Stimulated activated CD4-positive, alpha-beta T cell treated with anti-CD3 and anti-CD28 coated beads, Interleukin-1b, Interleukin-23, amount 100 ng/mL, for 1 hour (primary cell): ENCODE measurements at places on chromosomes 6 and 20.

GRCh38 chr6:89436226-89436625, 3.3 kb downstream of the ANKRD6 start:
- DNase-seq, result no peak

GRCh38 chr6:85404564-85405174, 45.2 kb upstream of the NT5E start:
- DNase-seq, result no peak

DNA sequence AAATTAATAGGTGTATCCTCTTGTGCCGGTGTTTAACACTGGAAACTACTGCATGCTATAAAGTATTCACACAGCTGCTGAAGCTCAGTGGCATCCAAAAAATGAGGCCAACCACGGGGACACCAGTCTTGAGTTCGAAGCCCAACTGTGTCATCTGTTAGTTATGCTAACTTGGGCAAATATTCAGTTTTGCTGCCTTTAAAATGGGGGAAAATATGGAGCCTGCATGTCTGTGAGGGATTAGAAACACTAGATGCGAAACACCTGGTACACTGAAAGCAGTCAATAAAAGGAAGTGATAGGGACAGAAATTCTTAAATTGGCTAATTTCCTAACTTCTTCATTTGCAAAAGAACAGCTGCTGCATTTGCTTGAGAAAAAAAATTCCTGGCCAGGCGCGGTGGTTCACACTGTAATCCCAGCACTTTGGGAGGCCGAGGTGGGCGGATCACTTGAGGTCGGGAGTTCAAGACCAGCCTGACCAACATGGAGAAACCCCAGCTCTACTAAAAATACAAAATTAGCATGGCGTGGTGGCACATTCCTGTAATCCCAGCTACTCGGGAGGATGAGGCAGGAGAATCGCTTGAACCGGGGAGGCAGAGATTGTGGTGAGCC, 36.6 kb upstream of the MLIP start:
- DNase-seq, result no peak

GRCh38 chr6:36248980-36249379, 20.9 kb upstream of the PNPLA1 start:
- no peak for DNase-seq

DNA sequence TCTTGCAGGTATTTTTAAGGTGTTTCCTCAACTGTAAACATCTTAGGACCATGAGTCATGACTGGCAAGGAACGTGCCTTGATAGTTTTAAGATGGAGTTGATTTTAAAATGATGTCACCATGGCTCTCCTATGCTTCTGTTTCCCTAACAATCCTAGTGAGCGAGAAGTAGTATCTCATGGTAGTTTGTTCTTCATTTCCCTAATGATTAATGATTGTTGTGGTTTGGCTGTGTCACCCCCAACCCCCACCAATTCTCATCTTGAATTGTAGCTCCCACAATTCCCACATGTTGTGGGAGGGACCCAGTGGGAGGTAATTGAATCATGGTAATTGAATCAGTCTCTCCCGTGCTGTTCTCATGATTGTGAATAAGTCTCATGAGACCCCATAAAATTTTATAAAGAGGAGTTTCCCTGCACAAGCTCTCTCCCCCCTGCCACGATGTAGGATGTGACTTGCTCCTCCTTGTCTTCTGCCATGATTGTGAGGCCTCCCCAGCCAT, 16.8 kb upstream of the BNIP5 start:
- no peak for DNase-seq

DNA sequence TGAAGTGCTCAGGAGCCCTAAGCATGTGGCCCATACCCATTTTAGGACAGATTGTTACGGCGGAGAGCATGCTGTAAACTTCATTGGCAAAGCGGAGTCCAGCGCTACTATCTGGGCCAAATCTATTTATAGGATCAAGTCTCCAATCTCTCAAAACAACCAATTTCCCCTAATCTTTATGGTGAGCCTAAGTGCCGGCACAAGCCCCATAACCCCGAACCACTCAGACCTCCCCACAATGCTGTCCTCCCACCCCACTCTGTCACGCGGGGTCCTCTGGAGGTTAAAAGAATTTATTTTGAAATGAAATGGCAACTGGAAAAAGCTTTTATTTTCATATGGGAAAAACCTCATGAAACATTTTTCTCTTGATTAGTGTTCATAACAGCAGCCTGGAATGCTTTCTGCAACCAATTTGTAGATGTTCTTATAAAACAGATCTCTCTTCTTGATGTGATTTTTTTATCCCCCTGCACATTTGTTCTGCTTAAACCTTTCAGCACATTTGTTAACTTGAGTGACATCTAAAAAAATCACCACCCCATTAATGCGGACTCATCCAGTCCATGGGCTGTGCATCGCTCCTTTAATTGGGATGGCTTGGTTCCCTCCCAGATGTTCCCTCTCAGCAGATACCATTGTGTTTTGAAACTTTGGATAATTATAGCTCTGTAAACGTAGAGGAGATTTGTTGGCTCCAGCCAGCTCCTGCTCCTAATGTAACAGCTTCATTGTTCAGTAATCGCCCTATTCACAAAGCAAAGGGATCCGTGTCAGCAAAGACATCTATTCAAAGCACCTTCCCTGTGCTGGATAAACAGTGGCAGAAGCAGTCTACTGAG, 323.6 kb downstream of the CD83 start:
- no peak for DNase-seq

DNA sequence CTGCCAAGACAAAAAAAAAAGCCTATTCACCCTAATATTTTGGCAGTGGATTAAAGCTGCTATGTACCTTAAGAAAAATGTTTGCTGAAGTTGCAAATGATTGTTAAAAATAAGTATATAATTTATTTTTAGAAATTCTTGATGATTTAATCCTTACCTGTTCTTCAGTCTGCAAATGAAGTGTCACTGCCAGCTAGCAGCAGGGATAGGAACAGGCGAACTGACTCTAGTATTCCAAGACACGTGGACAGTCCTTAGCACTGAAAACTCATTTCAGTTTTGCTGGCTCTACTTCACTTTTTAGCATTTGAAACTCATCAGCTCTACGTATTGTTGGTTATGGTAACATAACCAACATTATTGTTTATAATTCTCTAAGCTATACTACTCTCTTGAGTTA, 204.4 kb upstream of the ID4 start:
- no peak for DNase-seq
